ENCODE measurements at places on chromosomes 12 and 14. TPM values are rescaled to one million over a fixed set of nuclear protein-coding genes. Genes with fewer than 3 reads are reported as not detected.

GRCh38 chr12:107651571-107652449, 33.8 kb upstream of the PWP1 start:
- DNase-seq, result no peak

- no peaks in the 10 kb centered on the region for H3K36me3 ChIP-seq
- peak overlapping the region; percentile 79 for H3K27ac ChIP-seq
- peaks cover 10% of the 10 kb centered on the region for H3K4me1 ChIP-seq
- peak overlapping the region; percentile 77 for H3K4me3 ChIP-seq
- H3K27me3 ChIP-seq, result peaks cover 6% of the 10 kb centered on the region
- DNase-seq, result peak; percentile 44
Measured at GRCh38 chr14:50860478-50861086, 11.3 kb upstream of the ABHD12B start.

DNA sequence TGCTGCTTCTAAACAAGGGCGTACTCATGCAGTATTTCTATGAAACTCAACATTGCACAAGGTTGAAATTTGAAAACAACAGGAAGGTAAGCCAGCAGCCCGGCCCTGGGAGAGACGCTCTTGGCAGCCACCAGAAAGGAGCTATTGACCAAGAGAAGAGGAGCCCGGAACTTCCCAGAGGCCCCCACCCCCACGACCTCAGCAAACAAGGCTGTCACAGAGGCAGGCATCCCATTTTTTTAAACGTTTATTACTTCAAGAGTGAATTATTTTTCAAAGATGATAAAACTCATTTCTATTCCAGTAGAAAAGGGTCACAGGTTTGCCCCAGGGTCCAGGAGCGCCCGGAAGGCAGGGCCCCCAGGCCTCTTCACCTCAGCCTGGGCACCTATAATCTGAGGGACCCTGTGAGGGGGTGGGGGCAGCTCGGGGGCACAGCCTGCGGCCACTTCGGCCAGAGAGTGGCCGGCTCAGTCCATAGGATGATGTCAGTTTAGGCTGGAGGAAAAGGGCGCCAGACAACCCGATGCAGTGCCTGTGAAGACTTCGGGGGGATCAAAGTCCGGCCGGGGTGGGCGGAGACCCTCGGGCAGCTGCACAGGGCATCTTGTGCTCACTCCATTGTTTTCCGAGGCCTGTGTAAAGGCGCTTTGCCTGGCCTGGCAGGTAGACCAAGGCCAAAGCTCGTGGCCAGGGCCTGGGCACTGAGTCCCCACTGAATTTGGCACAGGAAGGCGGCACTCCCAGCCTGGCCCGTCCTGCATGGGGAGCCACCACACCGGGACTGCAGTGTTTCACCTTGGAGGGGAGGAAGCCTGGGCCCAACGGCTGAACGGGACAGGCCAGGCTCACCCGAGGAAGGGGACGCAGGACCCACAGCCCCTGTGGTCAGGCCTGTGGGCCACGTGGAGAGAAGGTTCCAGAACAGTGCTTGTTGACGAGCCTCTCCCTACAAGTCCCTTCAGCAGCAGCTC, 86.0 kb downstream of the SCARB1 start:
- H3K27me3 ChIP-seq, result no peaks in the 10 kb centered on the region
- H3K27ac ChIP-seq, result no peak overlapping the region
- no peak for DNase-seq
- no peaks in the 10 kb centered on the region for H3K36me3 ChIP-seq
- peaks cover 20% of the 10 kb centered on the region for H3K4me1 ChIP-seq

DNA sequence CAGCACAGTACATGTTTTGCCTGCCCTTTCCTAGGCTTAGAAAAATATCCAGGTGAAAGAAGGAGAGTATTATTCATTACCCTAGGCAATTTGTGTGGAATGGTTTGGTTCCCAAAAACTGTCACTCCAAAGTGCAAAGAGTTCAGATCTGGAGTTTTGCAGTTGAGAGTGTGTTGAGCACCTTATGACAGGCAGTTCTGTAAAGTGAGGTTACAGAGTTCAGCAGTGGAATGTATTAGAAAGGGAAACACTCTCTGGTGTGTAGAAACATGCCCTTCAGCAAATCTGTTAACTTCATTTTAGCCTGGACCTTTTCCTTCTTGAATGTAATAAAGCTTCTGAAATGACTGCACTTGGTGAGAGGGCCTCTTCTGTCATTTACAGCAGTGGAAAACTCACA, 154.0 kb upstream of the SSTR1 start:
- no peak overlapping the region for H3K27ac ChIP-seq
- no peak for DNase-seq
- H3K4me1 ChIP-seq, result no peaks in the 10 kb centered on the region
- no peaks in the 10 kb centered on the region for H3K36me3 ChIP-seq

- no peak overlapping the region for H3K4me3 ChIP-seq
- H3K27me3 ChIP-seq, result peaks cover 18% of the 10 kb centered on the region
- peaks cover 9% of the 10 kb centered on the region for H3K4me1 ChIP-seq
- DNase-seq, result no peak
- H3K27ac ChIP-seq, result no peak overlapping the region
- no peaks in the 10 kb centered on the region for H3K36me3 ChIP-seq
Measured at GRCh38 chr12:47741340-47741703, 16.0 kb upstream of the ENDOU start.

GRCh38 chr14:22177870-22178269, 411.2 kb downstream of the DAD1 start:
- peak; percentile 13 for DNase-seq
- H3K27ac ChIP-seq, result no peak overlapping the region
- H3K4me1 ChIP-seq, result no peaks in the 10 kb centered on the region
- H3K27me3 ChIP-seq, result no peaks in the 10 kb centered on the region
- H3K36me3 ChIP-seq, result no peaks in the 10 kb centered on the region
- no peak overlapping the region for H3K4me3 ChIP-seq

DNA sequence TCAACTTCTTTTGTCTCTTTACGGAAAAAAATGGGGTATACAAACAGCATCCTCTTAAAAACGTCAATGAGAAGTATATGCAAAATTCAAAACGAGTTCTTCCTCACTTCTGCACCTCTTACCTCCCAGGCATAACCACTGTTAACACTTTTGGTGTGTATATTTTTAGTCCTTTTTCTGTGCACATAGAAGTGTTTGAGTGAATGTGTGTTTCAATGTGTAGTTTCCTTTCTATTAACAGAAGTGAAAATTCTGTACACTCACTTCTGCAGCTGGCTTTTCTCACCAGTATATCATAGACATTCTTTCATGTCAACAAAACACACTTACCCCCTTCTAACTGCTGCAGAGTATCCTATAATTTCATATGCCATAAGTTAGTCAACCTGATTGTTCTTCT, 5.4 kb downstream of the UBR7 start:
- peaks cover 21% of the 10 kb centered on the region for H3K36me3 ChIP-seq
- H3K4me3 ChIP-seq, result no peak overlapping the region
- H3K4me1 ChIP-seq, result no peaks in the 10 kb centered on the region
- H3K27me3 ChIP-seq, result no peaks in the 10 kb centered on the region
- no peak for DNase-seq

- no peak overlapping the region for H3K27ac ChIP-seq
- peaks cover 11% of the 10 kb centered on the region for H3K4me1 ChIP-seq
- no peak overlapping the region for H3K4me3 ChIP-seq
- peak; percentile 71 for DNase-seq
- H3K27me3 ChIP-seq, result peaks cover 24% of the 10 kb centered on the region
Measured at GRCh38 chr12:121170611-121171260, 38.1 kb downstream of the P2RX7 start.

GRCh38 chr12:122895320-122895703, 612 bp downstream of the VPS37B start:
- peaks cover 53% of the 10 kb centered on the region for H3K4me1 ChIP-seq
- peak overlapping the region; percentile 88 for H3K27ac ChIP-seq
- peak overlapping the region; percentile 90 for H3K4me3 ChIP-seq
- no peaks in the 10 kb centered on the region for H3K36me3 ChIP-seq

Gene GSC
- total RNA-seq, result not detected

Gene KRT78
- not detected for total RNA-seq

Gene CD4
- total RNA-seq, result 0.72 TPM

Gene FITM1
- not detected for total RNA-seq

Gene GPATCH2L
- 60.8 TPM for total RNA-seq

Gene C12orf50
- not detected for total RNA-seq

Data from astrocyte (in vitro differentiated cells and primary cell).